ENCODE measurements at places on chromosomes 13 and 19.

DNA sequence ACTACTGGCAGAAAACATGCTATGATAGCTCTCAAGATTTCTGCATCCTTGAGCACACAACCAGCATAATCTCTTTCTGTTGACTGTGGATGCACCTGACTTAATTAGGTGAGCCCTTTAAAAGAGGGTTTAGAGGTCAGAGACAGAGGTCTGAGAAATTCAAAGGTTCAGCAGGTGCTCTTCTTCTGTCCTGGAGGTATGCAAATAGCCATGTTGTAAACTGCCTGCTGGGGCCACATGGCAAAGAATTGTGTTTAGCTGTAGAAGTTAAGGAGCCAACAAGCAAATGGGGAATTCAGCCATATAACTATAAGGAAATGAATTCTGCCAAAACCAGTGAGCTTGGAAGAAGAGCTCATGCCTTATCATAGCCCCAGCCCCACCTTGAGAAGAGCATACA, 11.6 kb upstream of the DCLK1 start:
- DNase-seq, result no peak

DNA sequence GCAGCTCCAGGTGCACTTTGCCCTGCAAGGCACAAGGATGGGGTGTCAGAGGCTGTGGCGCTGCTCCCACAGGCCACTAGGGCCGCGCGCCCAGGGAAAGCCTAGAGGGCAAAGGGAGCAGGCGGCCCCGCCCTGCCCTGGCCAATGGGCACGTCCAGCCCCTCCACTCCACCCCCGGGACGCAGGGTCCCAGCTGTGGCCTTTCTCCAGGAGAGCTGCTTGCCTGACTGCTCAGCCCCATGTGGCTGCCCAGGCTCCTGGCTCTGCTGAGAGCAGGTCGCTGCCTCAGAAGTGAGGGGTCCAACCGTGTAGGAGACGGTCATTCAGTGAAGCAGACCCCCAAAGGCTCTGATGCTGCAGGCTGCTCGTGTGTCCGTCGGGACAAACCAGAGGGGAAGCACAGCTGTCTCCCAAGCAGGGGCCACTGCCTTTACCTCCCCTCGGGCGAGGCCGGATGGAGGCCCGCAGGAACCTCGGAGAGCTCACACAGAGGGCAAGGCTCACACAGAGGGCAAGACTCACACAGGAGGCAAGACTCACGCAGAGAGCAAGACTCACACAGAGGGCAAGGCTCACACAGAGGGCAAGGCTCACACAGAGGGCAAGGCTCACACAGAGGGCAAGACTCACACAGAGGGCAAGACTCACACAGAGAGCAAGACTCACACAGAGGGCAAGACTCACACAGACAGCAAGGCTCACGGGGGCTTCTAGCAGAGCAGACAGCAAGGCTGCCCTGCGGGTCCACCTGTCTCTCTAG, 56.2 kb upstream of the C13orf46 start:
- no peak for DNase-seq

- DNase-seq, result no peak
Observed at GRCh38 chr19:58274771-58275201, 4.0 kb upstream of the ZNF8 start.

DNA sequence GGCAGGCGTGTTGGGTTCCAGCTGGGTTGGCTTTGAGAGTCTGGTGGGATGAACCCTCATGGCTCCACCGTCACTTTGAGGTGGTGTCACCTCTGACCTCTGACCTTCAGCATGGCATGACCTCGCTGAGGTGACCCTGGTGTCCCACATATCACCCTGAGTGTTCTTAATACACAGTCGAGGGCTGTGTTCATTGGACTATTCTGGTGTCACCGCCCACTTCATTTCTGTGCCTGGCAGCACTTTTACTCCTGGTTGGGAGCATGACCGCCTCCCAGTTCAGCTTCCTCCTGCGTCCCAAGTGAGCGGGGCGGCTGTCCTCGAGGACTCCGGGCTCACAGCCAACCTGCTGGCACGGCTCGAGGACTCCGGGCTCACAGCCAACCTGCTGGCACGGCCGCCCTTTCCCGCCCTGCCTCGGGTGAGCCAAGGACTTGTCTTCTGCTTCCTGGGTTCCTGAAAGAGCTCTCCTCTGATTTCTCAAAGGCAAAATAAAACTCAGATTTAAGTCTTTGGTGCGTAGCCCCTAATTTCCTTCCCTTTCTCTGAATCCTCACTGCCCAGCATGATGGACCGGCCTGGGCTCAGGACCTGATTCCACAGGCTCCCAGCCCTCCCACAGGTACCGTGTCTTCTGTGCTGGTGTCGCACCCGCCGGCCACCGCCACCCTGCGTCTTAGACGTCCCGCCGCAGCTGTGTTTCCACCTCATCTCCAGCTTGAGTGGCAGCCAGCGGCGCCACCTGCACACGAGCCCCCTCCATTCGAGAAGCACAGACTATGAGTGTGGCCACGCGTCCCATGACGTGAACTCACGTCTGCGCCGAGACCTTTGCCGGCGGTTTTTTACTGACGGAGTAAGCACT, 10.4 kb downstream of the ATP4B start:
- DNase-seq, result peak; percentile 74

DNA sequence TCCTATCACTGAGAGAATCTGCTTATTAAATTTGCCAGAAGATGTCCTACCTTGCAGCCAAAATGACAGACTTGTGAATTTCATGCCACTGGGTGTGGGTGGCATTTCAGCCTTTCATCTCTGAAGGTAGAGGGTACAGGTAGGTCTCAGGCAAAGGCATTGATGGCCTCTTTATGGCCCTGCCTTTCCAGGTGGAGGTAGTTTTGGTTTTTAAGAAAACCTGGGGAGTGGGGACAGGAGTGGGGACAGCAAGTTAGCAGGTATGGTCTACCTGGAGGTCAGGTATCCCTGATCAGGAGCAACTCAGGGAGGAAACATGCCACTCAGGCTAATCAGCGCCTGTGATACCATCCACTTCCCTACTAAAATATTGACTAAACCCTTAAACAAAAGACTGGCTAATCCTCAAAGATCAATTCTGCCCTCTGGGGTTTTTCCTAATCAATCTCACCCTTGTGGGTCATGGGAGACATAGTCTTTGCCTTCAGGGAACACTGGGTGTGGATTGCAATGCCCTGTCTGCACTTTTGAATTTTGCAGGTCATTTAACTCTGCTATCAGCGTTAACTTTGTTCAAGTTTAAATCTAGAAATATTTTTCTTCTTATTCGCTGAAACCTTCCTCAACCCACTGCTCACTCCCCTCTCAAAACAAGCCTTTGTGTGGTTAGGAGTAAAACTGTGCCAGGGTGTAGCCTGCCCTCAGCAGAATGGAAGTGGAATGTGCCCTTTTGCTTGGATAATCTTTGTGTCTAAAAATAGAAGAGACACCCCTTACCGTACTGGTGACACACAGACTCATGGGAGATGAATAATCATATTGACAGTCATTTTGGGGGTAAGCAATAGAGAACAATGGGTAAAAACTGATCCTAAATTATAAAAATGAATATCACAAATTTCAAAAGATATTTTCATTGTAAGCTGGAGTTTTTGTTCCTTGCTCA, 233.7 kb downstream of the COG6 start:
- no peak for DNase-seq

GRCh38 chr19:3873151-3873550, 4.3 kb upstream of the ZFR2 start:
- no peak for DNase-seq

DNA sequence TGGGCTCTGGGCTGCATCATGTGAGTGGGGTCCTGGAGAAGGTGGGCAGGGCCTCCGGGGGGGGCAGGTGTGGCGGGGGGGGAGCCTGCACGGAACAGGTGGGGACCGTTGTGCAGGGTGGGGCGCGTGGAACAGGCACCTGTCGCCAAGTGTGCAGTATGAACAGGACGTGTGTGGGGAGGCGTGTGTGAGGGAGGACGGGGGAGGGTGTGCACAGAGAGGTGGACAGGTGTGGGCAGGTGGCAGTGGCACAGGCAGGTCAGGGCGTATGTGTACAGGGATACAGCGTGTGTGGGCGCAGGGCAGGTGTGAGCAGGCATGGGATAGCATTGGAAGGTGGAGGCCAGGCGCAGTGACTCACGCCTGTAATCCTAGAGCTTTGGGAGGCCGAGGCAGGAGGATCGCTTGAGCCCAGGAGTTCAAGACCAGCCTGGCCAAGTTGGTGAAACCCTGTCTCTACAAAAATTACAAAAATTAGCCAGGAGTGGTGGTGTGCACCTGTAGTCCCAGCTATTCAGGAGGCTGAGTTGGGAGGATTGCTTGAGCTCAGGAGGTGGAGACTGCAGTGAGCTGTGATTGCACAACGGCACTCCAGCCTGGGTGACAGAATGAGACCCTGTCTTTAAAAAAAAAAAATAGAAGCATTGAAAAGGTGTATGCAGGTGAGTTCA, 3.2 kb downstream of the PLK5 start:
- DNase-seq, result no peak

GRCh38 chr19:10884274-10884673, 12.9 kb downstream of the CARM1 start:
- DNase-seq, result no peak

- DNase-seq, result no peak
Observed at GRCh38 chr13:106850973-106851650, 283.2 kb upstream of the ARGLU1 start.

- no peak for DNase-seq
Observed at GRCh38 chr13:91369441-91369831, 21.9 kb downstream of the MIR17HG start.

DNA sequence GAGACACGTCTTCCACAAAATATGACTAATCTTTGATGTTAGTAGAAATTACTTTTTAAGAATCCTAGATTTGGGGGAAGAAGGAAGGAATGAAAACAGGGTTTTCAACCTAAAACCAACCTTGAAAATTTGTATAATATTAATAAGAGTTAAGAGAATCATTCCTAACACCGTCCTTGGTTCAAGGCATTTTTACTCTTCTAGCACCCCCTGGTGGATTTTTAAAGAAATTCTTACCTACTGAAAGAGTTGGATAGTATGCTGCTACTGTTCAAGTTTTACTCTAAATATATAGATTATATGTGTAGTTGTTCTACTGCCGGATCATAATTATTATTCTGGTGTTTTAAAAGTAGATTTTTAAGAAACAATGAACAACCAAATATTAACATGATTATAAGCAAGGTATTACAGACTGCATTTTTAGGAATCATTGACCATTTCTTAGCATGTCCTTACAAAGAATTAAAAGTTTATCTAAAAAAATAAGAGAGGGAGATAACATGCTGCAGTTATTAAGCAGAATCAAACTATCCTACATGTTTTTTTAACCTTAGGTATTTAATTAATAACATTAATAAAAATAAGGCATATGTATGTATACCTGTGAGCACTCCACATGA, 7.4 kb upstream of the SLITRK6 start:
- DNase-seq, result no peak

- DNase-seq, result no peak
Observed at GRCh38 chr13:59236944-59237343, 926.8 kb downstream of the DIAPH3 start.

- no peak for DNase-seq
Observed at GRCh38 chr13:34208336-34208735, 390.4 kb downstream of the RFC3 start.

GRCh38 chr13:48735571-48735970, 81.8 kb downstream of the CYSLTR2 start:
- DNase-seq, result no peak

GRCh38 chr13:108835083-108835482, 205.7 kb downstream of the MYO16 start:
- DNase-seq, result no peak

GRCh38 chr13:73287831-73288230, 229.0 kb downstream of the KLF5 start:
- DNase-seq, result no peak

DNA sequence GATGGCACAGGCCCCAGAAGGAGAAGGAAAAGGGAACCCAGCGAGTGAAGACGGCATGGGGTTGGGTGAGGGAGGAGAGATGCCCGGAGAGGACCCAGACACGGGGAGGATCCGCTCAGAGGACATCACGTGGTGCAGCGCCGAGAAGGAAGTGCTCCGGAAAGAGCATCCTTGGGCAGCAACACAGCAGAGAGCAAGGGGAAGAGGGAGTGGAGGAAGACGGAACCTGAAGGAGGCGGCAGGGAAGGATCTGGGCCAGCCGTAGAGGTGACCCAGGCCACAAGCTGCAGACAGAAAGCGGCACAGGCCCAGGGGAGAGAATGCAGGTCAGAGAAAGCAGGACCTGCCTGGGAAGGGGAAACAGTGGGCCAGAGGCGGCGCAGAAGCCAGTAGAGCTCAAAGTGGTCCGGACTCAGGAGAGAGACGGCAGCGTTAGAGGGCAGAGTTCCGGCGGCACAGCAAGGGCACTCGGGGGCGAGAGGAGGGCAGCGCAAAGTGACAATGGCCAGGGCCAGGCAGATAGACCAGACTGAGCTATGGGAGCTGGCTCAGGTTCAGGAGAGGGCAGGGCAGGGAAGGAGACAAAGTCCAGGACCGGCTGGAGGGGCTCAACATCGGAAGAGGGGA, 1.1 kb downstream of the PPP1R12C start:
- DNase-seq, result peak; percentile 52

DNA sequence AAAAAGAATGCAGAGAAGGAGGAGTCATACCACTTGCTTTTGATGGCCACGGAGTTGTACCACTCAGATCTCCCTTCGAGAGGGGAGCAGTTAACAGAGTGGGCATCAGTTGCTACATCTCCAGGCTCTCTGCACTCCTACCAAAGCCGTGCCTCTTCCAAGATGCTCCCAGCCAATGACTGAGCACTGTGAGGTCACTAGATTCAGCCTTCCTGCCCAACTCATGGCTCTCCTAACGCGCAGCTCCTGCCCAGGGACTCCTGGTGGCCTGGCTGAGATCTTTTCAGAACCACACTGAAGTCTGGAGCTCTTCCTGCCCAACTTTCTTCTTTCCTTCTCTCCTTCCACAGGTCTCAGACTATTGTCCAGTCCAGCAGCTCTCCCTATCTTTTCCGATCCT, 66.7 kb downstream of the LHFPL6 start:
- no peak for DNase-seq

GRCh38 chr13:82257790-82258507, 1624.3 kb downstream of the SLITRK1 start:
- no peak for DNase-seq

GRCh38 chr19:3712663-3713611, 4.8 kb downstream of the TJP3 start:
- no peak for DNase-seq
